Activated gamma-delta T cell (primary cell): ENCODE measurements at places on chromosomes 3 and 15.

DNA sequence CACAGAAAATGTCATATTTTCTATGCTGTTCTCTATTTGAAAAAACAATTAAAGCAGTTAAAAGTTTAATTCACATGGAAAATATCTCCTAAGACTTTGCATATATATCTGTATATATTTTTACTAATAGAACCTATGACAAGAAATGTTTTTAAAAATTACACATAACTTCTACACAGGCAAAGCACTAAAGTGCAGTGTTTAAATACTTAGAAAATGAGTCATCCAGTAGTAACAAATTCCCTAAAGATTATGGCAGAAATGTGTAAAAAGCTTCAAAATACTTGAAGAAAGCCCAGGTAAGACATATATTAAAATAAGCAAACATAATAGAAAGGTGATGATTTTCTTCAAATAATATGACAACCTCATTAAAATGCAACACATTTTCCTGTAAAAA, 236.6 kb downstream of the TBC1D5 start:
- DNase-seq: no peak

DNA sequence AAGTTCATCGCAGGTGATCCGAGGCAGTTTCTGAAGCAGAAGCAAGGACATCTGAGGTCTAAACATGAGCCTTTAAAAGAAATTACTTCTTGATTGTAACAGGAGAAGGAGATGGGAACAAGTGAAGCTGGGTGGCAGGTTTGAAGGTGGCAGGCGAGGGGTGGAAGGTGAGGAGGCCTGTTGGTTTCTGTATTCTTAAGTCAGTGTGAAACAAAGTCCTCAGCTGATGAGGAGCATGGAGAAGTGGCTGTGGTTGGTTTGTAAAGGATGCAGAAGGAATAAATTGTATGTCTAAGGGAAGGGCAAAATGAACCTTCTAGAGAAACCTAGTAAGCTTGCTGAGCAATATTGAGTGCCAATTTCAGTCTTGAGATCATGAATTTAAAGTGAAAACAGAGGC, 298.8 kb downstream of the CHST2 start:
- no peak for DNase-seq

- DNase-seq: no peak
Measured at GRCh38 chr3:142259359-142259758, 34.0 kb upstream of the GK5 start.

DNA sequence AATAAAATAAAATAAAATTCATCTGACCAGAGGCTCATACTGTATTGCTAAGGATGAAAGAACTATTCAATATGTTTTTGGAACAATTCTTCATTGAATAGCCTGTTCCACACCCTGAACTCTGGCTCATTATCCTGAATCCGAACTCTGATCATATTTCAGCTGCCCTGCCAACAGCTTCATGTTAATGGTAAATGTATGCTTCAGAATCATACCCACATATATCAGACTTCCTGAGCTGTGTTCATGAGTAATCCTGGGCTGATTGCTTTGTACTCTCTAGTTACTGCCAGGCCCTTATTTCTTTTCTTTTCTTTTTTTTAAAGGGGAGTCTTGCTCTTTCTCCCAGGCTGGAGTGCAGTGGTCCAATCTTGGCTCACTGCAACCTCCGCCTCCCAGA, 11.8 kb downstream of the INO80 start:
- no peak for DNase-seq

DNA sequence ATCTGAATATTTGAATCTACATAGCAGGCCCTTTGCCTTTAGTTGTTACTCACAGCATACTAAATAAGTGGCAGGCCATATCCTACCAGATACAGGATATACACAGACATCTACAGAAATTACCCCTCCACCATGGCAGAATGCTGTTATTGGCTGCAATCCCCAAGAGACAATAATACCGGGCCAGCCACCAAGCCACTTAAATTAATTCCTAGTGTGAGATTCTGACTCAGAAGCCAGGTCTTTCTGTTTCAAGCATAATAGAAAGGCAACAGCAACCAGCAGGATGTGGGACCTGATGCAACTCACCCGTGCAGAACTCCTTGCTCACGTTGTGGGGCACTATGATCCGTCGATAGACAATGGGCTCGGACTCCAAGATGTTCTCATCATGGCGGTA, 39.8 kb downstream of the CLK3 start:
- DNase-seq: no peak

GRCh38 chr3:12603969-12604368, 47.1 kb downstream of the MKRN2 start:
- no peak for DNase-seq

- no peak for DNase-seq
Measured at GRCh38 chr3:25747033-25747432, 36.2 kb downstream of the NGLY1 start.
